Chondrocyte (in vitro differentiated cells): ENCODE measurements at places on chromosomes 4 and X. TPM values are rescaled to one million over a fixed set of nuclear protein-coding genes. Genes with fewer than 3 reads are reported as not detected.

GRCh38 chrX:130704053-130705038, 198.7 kb downstream of the ENOX2 start:
- no peak for DNase-seq

DNA sequence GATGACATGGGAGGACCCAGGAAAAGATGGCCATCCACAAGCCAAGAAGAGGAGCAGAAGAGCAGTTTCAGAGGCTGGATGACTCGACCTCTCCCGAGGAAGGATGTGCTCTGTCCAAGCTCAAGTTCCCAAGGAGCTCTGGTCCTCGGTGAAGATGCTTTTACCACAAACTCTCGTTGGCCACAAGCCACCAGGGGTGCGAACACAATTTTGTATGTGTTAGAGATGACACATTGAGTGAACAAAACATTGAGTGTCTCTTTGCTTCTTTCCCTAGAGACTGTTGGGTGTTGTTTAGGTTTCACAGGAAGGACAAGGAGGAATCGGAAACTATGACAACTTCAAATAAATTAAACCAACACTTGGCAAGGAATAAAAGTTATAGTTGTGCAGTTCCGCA, 26.3 kb downstream of the FGFBP1 start:
- no peak for DNase-seq

DNA sequence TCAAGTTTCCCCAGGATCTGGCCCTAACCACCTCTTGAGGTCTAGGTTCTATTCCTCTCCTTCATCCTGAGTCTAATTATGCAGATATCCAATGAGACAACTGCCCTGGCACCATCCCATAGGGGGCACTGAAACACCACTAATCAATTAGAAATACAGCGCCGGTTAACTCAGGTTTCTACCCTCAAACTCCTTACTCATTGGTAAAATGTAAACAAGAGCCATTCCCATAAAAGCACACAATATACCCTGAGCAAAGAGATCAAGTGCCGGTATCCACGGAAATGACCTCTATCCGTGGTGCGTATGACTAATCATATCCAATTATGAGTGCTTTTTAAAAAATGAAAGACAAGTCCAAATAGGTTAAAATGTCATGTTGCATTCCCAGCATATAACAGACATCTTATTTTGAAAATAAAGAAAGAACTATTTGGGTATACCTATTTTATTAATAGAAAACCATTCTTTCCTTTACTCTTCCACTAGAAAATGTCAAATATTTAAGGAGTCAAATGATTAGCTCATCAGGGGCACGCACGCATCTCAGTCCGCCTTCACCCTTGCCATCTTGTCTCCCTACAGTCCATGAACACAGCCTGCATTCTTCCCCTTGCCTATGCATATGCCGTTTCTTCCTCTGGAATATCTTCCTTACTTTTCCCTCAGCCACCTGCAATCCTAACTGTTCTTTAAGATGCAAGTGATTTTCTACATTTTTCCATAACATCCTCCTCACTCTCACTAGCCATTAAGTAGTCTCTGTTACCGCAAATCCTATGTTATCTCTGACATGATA, 141.1 kb downstream of the MAML3 start:
- no peak for DNase-seq

DNA sequence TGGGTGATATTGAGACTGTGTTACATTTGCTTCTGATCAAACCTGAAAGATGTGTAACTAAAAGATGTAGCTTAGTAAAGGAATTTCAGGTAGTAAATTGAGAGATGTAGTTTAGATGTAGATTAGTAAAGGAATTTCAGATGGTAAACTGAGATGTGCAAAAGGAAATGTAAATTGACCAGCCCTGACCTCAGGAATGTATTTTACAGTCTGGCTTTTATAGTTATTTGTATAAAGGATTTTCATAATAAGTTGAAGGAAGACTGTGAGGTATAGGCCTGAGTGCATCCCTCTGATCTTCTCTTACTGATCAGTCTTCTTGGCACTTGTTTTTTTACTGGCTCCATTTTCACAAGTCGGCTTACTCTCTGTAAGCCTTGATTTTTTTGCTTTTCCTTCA, 3.2 kb downstream of the KLHL2 start:
- DNase-seq, result no peak

The RNF212 gene
- total RNA-seq, result 4.6 to 12.8 TPM (median 9.1 TPM) in 3 replicates

The IL9R gene
- total RNA-seq, result not detected in 3 replicates

The TLL1 gene
- total RNA-seq, result 2.1 to 16.7 TPM (median 3.4 TPM) in 3 replicates

DNA sequence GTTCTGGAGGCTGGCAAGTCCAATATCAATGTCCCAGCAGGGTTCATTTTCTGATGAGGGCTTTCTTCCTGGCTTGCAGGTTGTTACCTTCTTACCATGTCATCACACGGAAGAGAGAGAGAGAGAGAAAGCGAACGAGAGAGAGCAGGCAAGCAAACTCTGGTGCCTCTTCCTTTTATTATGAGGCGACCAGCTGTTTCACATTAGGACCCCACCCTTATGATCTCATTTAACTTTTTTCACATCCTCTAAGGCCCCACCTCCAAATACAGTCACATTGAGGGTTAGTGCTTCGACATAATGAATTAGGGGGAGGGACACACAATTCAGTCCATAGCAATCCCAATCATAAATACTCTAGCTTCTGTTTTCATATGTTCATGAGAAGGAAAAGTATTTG, 10.6 kb upstream of the GPR174 start:
- DNase-seq, result no peak
